ENCODE measurements at places on chromosomes 13 and 19.

DNA sequence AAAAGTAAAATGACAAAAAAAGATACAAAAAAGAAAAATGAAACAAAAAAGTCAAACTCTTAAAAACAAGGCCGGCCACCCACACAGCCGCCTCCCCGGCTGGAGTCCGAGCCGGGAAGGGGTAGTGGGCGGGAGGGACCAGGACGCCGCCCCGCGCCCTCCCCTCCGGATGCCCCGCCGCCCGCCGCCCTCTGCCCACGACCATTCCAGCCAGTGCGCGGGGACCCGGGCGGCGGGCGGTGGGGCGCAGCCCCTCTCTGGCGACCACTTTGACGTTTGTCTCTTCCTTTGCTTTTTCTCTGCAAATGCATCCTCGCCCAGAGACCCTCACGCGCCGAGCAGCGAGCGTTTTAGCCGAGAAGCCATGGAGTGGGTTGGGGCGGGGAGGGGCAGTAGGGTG lies 28.6 kb downstream of the ZBTB7A start:
- DNase-seq = no peak

DNA sequence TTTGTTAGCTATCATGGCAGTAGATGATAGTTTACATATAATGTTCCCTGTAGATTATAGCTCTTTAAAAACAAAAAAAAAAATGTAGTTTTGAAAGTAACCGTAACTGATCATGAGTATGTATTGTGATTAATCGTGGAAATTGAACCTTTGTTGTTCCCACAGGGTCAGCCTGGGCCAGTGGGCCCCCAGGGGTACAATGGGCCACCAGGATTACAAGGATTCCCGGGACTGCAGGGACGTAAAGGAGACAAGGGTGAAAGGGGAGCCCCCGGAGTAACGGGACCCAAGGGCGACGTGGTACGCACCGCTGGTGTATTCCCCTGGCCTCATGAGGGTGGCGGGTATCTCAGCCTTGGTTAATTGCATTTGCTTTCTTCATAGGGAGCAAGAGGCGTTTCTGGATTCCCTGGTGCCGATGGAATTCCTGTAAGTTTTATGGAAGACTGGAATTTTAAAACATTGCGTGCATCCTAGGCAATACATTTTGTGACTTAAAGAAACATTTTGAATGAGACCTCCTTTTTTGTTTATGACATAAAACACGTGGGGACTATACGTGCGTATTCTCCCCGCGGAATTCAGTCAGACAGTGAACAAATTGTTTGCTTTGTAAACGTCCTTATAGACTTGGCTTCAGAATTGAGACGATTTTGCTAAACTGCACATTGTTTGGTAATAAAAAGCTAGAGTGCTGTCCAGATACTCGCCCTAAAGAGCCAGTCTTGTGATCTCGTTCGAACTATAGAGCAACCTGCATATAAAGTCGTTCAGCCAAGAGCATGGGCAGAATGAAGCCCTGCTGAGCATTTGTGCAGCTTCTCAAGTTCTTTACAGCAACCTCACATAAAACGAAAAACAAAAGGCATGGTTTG lies 117.7 kb downstream of the COL4A2 start:
- DNase-seq = no peak

DNA sequence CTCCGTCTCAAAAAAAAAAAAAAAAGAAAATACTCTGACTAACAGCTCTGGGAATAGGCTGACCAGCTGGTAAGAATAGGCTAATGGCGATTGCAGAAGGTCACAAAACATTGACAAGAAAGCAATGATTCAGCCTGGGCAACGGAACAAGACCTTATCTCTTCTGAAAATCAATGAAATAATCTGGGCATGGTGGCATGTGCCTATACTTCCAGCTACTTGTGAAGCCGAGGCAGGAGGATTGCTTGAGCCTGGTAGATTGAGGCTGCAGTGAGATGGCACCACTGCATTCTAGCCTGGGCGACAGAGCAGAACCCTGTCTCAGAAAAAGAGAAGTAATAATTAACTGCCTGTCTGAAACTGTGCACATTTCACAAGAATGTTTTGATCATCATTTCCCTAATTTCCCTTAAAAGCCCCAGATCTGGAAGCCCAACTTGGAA lies 18.8 kb upstream of the MTRF1 start:
- DNase-seq = no peak

DNA sequence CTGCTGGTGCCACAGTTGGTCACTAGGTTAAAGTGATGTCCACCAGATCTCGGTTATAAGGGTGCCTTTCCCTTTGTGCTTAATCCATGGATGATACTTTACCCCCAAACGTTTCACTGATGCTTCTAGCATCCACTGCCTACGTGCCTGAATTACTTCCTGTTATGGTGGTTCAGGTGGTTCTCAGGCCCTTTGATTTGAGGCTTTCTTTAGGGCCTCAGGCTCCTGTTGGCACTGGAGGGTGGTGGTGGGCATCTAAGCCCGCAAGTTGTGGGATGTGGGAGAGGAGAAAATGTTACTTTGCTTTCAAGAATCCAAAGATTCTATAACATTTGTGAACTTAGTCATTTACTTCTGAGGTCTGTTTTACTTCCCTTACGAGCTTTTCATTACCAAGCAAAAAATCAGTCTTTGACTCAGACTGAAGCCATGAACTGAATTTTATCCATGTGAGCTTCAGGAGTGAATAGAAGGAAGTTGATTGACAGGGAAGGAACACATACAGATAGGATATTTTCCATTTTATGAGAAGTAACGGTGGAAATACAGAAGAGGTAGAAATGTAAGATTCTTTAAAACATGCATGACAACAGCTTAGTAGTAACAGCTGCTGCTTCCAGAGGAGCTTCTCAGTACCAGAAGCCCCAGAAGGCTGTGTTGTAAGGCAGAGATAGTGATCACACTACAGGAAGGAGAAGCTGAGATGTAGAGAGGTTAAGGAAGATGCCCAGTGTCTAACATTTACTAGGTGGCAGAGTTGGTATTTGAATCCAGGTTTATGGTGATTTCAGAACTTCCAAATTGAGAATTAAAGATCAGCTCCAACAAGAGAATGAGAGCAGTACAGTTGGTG lies 65.0 kb downstream of the ARHGEF7 start:
- no peak for DNase-seq

GRCh38 chr19:45368737-45369340 lies 1.5 kb downstream of the ERCC2 start:
- DNase-seq = no peak

GRCh38 chr13:26759249-26759906 lies 1.2 kb downstream of the GPR12 start:
- DNase-seq = no peak

DNA sequence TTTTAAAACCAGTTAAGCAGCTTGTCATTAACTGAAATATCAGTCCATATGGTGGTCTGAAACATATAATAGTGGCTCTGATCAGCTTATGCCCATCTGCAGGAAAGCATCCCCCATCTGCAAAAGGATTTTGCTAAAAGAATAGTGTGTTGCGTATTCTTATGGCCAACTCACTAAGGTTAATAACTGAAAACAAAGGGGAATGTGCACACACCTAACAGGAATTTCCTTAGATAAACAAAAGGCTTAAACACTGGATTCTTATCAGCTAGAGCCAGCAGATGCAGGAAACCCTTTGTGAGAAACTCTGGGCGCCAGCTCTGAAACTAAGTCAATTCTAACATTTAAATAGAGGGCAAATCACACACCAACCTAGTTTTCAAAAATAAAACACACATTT lies 22.1 kb downstream of the VPS36 start:
- DNase-seq = no peak

DNA sequence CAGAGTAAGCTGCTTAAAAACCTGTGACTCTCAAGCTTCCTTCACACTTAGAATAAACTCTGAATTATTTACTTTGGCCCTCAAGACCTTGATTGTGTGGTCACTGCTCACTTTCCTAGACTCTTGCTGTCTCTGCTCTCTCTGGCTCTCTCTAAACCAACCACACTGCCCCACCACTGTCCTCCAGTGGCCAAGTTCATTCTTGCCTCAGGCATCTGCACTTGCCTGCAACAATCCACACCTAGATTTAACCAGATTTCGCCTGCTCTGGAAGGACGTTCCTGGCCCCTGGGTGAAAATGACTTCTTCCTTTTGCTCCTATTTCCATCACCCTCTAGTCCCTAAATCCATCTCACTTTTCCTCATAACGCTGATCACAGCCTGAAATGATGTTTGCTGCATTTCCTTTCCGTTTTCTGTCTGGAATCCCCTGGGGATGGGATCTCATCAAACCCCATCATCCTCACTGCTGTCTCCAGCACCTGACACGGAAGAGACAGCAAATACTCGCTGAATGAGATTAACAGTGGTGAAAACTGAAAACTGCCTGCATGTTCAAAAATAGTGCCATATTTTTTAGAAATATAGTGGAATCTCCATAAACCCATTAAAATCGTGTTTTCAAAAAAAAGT lies 232.6 kb downstream of the UQCRFS1 start:
- DNase-seq = no peak

GRCh38 chr13:42574011-42574410 lies at the start of gene TNFSF11:
Gene TNFSF11, plus strand, starts transcription at chr13:42574152. Its CDS starts 152 bp downstream, at chr13:42574304.
- peak; percentile 18 for DNase-seq

GRCh38 chr13:60431108-60431700 lies 34.2 kb downstream of the TDRD3 start:
- DNase-seq = no peak

DNA sequence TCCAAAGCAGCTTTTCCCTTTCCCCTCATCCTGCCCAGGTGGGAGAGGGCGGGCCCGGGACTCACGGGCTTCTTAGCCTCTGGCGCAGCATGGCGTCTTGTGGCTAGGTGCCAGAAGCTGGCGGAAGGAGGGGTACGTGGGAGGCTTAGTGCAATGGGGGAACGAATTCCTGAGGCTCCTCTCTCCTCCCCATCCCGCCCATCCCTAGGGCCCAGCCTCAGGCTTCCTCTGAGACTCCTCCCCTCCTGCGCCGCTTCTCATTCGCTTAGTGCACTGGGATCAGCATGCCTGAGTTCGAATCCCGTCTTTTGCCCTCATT lies 297.8 kb downstream of the ZNF536 start:
- DNase-seq = no peak
